ENCODE measurements at places on chromosomes 6 and 20. TPM values are rescaled to one million over a fixed set of nuclear protein-coding genes. Genes with fewer than 3 reads are reported as not detected.

SLC35F1 gene
- total RNA-seq = 1.8 TPM

ANKRD66 gene
- total RNA-seq = not detected

ZBTB12 gene
- 3.7 TPM for total RNA-seq

BMP2 gene
- 15.3 TPM for total RNA-seq

PCSK2 gene
- total RNA-seq = not detected

TMEM217 gene
- 0.82 TPM for total RNA-seq

CHRNA4 gene
- 13.8 TPM for total RNA-seq

RRAGD gene
- total RNA-seq = 17.2 TPM

LY6G6C gene
- total RNA-seq = not detected

SPTLC3 gene
- 4.2 TPM for total RNA-seq

APOM gene
- total RNA-seq = 1.4 TPM
